ENCODE measurements at places on chromosomes 16 and 17.
A peak's percentile ranks its signal among the peaks of the same experiment; 100 is the strongest.

GRCh38 chr16:89119661-89120141, 26.0 kb downstream of the ACSF3 start:
- no peak for DNase-seq

GRCh38 chr16:66228792-66229191, 137.7 kb upstream of the CDH5 start:
- no peak for DNase-seq

DNA sequence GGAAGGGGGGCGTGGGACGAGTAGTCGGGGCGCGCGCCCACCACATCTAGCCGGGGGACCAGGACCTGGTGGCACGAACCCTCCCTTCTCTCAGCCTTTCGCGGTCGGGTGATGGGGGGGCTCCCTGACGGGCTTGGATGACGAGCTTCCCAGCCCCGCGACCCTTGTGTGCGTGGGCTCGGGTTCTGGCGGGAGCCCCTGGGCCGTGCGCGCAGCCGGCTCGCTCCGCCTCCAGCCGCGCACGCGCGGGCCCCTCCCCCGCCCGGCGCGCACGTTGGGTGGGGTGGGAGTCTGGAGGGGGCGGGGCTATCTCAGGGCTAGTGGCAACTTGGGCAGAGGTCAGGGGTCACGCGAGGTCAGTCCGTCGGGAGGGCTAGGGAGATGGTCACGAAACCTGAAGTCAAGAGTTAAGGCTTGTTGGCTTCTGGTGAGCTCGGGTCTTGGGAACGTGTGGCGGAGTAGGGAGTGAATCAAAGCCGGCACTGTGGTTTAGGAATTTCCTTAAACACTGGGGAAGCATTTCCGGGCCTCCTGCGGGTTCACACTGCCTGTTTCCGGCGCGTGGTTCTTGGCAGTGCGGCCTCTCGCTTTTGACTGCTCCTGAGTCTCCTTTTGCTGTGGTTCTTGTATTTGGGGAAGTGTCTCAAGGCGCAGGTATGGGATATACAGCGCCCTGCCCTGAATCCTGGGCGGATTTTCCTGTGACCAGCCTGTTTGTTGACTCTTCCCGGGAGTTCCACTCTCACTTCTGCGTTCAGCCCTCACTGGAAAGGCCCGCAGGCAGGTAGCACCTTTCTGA, at the start of gene SRCAP:
TSS of gene SRCAP (plus strand) at position 356 of the 799 bp plus-strand sequence. CDS start 1,654 bp downstream, outside the sequence.
- peak; percentile 33 for DNase-seq

DNA sequence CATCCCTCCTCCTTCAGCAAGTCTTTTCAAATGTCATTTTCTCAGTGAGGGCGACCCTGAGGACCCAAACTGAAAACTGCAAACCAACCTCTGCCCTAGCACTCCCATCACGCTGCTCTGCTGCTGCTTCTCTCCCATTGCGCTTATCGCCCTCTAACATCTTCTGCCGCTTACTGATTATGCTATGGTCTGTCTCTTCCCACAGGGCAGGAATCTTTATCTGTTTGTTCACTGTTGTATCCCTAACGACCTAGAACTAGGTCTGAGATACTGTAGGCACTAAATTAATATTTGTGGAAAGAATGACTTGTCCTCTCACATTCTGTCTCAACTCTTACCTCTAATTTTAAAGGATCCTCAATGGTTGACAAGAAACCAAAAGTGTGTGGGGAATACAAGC, 12.5 kb downstream of the ZSCAN32 start:
- DNase-seq: no peak

DNA sequence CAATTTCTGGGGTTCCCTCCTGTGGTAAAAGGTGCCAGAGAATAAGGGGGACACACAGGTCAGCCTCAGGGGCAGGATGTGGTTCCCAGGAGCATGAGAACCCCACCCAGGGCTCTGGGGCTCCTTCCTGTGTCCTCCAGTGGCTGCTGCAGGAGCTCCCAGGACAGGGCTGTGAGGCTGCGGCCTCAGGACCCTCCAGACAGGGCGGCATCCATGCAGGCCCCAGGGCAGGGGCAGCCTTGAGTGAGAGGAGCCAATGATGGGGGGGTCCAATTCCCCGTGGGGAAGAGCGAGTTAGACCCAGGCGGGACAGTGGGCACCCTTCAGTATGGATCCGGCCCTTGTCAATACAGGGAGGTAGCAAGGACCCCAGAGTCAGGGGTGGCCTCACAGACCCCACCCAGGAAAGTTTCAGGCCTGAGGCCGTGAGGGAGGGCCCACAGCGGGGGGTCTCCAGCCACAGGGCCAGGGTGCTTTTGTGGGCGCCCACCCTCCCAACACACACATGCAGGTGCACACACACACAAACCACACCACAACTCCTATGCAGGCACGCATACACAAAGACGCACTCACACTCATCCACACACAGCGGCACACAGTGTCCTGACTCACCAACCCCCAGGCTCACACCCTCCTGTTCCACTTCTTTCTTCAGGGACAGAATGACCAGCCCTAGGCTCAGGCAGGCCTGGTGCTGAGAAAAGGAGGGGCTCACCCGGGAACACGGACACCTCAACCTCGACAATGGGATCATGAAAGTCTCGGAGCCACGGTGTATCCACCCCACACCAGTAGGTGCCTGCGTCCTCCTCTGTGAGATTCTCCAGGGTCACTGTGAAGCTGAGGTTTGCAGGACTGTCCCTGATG, 1.8 kb downstream of the CD300C start:
- no peak for DNase-seq

DNA sequence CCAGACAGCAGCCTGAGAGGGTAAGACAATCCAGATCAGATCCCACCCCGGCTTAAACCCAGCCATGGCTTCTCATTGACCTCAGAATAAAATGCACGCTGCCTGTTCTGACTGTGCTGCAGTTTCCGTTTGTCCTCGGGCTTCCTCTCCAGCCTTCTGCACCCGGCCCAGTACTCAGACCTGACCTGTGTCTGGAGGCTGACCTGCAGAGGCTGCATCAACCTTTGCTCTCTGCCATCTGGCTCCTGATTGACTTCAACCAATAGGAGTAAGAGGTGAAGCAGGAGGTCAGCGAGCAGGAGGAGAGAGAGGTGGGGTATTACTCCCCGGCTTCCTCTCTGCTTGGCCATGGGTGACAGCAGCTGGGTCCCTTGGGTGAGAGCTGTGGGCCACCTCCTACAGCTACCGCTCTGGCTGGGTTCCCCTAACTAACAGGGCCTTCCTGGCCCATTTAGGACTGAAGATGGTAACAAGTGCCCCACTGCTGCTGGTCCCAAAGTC, 46.7 kb downstream of the C16orf82 start:
- no peak for DNase-seq

GRCh38 chr17:3222505-3222904, 15.0 kb downstream of the OR1A1 start:
- no peak for DNase-seq

DNA sequence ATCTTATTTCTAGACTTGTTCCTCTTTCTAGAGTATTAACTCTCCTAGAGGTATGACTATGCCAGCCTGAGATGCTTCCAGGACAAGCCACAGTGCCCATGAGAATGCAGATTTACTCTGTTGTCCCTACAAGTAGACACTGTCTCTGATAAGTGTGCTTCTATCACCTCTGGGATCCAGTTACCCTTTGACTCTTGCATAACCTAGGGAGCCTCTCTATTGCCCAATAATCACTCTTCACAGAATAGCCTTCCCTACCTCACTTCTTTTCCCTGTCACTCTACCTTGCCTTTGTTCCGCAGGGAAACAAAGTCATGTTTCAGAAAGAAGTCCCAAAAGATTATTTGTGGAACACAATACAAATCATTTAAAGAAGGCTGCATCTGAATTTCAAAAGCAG, 1.6 kb upstream of the KRT34 start:
- DNase-seq: no peak

- no peak for DNase-seq
Observed at GRCh38 chr16:51161440-51162195, 10.5 kb upstream of the SALL1 start.

GRCh38 chr16:869823-870641, 69.5 kb upstream of the GNG13 start:
- no peak for DNase-seq

- DNase-seq: no peak
Observed at GRCh38 chr17:29434550-29434949, 44.4 kb downstream of the TAOK1 start.

DNA sequence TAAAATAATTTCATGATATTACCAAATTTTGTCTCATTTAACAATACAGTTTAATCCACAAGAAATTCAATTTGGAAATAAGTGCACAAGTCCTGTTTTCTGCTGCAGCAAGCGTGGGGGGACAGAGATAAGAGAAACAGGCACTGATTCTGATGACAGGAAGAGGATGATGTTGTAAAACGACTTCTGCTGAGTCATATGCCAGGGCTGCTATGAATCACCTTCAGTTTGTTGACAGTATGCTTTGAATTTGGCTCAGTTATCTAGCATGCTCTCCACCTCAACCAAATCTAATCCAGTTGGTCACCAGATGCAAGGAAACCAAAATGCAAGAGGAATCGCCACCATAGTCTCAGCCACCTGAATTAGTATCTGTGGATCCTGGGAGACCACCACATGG, 244.1 kb upstream of the MON1B start:
- DNase-seq: no peak

GRCh38 chr16:70529051-70529777, 5.6 kb downstream of the SF3B3 start:
- no peak for DNase-seq

DNA sequence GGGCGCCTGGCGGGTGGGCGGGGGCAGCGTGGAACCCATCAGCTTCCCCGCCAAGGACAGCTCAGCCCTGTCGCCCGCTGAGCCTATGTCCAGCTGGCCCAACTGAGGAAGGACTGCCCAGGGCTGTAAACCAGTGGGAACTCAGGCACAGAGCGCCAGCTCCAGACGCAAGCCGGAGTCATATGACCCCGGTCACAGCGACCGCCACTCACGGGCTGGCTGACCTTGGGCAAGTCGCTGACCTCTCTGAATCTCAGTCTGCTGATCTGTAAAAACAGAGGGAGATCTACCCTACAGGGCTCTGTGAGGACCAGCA, 170.0 kb downstream of the C16orf78 start:
- no peak for DNase-seq

GRCh38 chr17:693791-694638, 20.6 kb downstream of the VPS53 start:
- no peak for DNase-seq

DNA sequence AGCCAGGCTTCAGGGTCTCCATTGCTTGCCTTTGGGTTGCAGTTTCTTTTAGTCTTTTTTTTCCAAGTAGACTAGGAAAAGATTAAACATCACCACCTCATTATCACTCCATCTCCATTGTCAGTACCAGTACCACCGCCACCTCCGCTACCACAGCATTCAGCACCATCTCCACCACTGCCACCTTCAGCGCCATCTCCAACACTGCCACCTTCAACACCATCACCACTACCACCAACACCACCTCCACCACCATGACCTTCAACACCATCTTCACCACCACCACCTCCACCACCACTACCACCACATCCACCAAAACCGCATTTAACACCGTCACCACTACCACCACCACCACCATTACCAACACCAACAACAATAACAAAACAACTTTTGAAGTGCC, 141.5 kb upstream of the MPHOSPH6 start:
- no peak for DNase-seq

GRCh38 chr17:34638526-34639260, 59.3 kb downstream of the TMEM132E start:
- DNase-seq: no peak

DNA sequence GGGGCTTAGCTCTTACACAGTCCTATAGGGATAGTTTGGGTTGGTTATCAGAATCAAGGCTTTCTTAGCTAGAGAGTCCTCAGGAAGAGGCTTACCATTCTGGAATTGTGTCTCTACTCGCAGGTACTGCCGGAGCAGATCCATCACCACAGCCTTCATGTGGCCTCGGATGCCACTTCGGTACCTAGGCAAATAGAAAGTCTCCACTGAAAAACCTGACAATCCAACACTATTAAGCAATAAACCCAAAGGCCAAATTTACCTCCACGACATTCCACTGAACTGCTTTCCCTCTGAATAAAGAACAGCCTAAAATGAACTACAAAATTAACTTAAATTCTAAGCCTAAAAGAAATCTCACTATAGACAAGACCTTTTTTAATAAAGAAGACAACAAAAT, 135.4 kb upstream of the C17orf78 start:
- no peak for DNase-seq

- DNase-seq: no peak
Observed at GRCh38 chr17:27888067-27888466, 5.1 kb downstream of the LYRM9 start.

GRCh38 chr17:43864161-43864984, 17.4 kb downstream of the CD300LG start:
- no peak for DNase-seq

DNA sequence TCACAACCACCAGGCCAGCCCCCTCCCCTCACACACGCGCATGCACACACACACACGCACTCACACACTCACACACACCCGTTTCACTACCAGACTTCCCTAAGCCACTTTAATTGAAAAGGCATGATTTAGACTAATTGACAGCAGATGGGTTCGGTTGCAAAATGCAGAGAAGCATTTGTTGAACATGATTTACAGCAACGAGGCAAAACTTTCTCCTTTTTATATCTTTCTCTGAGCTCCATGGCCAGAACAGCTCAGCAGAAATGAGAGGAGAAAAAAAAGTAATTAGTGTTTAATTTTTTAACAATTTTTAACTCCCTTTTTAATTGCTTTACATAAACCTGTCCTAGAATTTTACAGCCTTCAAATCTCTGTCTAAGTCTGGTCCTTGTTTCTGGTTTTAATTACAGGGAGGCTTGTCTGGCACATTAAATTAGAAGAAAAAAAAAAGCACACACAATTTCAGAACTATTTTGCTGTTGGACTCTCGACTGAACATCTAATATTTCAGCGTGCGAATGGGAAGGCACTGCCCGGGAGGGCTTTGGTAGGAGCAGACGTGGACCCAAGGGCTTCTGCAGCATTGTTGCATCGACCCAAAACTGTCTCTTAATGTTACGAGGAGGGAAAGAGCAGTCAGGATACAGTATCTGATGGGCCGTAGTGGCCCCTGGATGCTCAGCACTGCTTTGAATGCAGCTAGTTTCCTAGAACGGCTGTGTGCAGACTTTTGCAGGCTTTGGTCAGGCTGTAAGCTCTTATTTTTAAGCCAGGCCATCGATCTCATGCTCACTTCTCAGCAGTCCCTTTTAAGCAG, 255.9 kb downstream of the SOX9 start:
- no peak for DNase-seq

- no peak for DNase-seq
Observed at GRCh38 chr17:69947027-69947759, 127.8 kb upstream of the KCNJ16 start.

- DNase-seq: no peak
Observed at GRCh38 chr16:86343796-86344585, 166.3 kb upstream of the FOXF1 start.

Measured in cerebellar nuclear complex (tissue), 1 donor.